ENCODE measurements at places on chromosomes 3 and 15.
A peak's percentile ranks its signal among the peaks of the same experiment; 100 is the strongest.

DNA sequence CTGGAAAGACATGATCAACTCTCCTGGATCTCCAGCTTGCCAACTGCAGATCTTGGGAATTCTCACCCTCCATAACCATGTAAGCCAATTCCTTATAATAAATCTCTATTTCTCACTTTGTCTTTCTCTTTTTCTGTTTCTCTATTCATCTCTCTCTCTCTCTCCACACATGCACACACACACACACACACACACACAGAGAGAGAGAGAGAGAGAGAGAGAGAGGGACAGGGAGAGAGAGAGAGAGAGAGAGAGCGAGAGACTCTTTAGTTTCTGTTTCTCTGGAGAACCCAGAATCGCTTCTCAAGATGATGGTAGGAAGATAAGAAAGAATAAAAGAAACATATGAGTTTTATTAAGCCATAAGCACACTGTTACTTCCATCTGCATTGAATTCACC, 111.9 kb downstream of the BCHE start:
- DNase-seq: no peak

GRCh38 chr15:56821721-56822425, 88.6 kb upstream of the ZNF280D start:
- peak; percentile 75 for DNase-seq

DNA sequence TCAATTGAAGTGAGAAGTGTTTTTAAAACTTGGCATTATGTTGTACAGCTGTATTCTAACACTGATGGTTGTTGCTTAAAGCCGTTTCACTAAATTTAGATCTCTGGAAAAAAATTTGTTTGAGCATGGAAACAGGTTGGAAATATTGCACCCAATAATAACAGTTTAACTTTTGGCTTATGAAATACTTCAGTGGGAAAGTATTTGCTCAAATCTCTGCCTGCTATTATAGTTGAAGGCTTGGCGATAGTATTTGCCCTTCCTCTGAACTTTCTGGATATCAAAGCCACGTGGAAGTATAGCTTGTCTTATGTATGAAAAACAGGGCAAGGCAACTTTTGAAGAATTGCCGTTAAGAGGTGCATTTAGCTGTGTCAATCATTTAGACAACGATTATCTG, 270.3 kb upstream of the LRRFIP2 start:
- DNase-seq: no peak

DNA sequence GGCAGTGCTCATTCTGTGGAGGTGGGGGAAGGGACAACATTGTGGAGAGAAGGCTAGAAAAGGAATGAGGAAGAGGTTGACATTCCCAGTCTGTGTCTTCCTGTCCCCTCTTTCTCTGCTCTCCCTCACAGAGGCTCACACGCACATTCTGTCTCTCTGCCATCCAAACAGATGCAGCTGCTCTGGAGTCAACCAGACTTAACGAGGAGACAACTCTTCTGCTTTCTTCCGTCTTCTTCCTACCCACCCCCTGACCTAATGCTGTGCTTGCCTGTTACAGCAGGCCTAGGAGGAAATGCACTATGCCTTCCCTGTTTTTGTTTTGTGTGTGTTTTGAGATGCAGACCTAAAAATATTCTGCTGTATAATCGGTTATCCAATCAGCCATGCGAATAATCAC, 121.9 kb downstream of the CACNA1D start:
- no peak for DNase-seq

- no peak for DNase-seq
Measured at GRCh38 chr3:48899273-48899672, 591 bp upstream of the SLC25A20 start.

GRCh38 chr15:90873488-90873997, 5.2 kb downstream of the FURIN start:
- DNase-seq: no peak

GRCh38 chr15:94815110-94815731, 583.9 kb downstream of the MCTP2 start:
- DNase-seq: no peak

DNA sequence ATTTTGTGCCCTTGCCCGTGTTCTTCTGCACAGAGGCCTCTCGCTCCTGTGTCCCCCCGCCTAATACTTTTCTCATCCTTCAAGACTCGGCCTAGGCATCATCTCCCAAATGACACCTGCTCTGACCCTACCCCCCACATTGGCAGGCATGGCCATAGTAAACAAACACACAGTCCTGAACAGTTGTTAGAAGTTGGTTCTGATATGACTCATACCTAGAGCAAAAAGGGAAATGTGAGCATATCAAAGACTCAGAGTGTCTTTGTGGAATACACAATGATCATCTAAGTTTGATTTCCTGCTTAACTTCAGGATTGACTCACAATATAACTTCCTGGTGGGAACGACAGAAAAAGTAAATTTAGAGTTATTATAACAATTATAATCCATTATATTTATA, 120.5 kb downstream of the POLR2M start:
- no peak for DNase-seq

DNA sequence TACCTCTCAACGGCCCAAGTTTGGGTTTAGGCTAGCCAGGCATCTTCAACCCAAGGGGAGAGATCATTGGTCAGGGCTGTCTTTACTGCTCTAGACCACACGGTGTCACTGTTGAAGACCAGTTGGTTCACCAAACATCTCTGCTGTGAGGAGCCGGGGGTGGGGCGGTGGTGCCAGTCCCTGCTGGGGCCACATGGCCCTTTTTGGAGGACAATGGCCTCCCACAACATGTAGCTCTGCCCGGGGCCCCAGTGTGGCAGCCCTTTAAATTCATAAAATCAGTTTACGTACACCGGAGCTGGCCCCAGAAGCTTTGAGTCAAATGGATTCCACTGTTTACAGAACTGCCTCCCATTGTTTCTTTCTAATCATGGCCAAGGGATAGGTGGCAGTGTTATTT, 19.1 kb upstream of the TM4SF18 start:
- DNase-seq: peak; percentile 66

GRCh38 chr3:186668426-186668825, 2.6 kb downstream of the HRG start:
- no peak for DNase-seq

GRCh38 chr15:59721411-59721810, 32.3 kb upstream of the BNIP2 start:
- no peak for DNase-seq

GRCh38 chr15:64100958-64101357, 5.2 kb downstream of the SNX1 start:
- DNase-seq: no peak

GRCh38 chr3:46585799-46586693, 19.9 kb upstream of the LRRC2 start:
- no peak for DNase-seq

- peak; percentile 74 for DNase-seq
Measured at GRCh38 chr15:29925227-29926082, 103.2 kb upstream of the TJP1 start.

GRCh38 chr3:89300981-89301380, 193.6 kb downstream of the EPHA3 start:
- DNase-seq: peak; percentile 65

GRCh38 chr3:68893600-68894239, 38.6 kb downstream of the TAFA4 start:
- DNase-seq: peak; percentile 43

DNA sequence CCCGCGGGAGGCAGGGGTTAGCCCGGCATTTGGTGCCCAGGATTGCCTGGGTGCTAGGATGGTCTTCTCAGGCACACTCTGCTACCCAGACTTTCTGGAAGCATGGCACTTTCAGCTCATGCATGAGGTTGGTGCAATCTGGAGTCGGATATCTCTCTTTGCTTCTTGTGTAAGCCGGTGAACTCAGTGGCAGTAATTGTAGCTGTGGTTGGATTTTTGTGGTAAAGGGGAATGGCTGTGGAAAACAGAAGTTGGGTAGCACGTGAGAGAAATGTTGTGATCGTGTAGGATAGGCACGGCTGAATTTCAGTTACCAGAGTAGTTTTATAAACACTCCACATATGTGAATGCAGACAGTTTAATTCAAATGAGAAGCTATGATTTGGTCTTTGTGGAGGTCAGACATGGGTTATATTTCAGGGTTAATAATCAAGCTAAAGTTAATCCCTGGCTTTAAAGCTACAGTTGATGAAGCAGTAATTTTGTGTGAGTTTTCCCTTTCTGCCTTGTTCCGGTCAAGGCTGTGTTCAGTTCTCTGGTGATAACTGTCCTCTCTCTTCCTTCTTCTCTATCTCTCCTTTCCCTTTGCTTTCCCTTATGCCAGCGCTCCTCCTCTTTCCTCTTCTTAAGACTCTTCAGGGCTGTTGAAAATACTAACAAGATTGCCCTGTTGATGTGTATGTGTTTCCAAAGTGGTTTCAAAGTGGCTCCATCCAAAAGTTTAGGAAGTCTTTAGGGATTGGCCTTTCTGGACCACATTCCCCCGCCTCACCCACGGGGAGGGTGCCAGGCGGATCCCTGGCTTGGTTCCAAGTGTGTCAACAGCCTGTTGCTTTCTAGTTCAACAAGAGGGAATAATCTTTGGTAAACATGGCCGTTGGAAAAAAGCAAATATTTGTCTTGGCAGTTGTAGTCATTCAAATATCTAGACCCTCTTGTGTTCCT, 404.6 kb upstream of the C2CD4B start:
- DNase-seq: peak; percentile 90

DNA sequence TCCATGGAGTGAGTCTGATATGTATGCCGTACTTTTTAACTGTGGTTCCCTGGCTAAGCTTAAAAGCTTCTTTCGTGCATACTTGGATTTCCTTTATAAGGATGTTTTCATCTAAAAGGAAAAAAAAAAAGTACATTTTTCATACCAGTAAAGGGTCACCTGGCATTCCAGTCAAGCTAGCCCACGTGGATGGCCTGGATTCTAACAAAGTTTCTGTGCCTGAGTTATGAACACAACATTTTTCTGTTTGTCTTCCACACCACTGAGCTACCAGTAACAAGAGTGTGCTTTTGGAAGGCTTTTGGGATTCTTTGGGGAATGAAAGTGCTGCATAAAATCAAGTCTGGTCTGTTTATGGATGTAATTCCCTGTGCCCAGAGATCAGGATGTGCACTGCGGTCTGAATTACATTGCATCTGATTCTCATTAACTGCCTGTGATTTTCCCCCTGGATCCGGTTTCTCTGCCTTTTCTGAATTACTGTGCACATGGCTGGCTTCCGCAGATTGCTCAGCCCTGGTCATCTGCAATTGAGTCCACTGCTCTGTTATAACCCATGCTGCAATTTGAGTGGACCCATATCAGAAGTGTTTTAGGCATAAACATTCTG, 38.2 kb upstream of the MAGI1 start:
- peak; percentile 84 for DNase-seq

DNA sequence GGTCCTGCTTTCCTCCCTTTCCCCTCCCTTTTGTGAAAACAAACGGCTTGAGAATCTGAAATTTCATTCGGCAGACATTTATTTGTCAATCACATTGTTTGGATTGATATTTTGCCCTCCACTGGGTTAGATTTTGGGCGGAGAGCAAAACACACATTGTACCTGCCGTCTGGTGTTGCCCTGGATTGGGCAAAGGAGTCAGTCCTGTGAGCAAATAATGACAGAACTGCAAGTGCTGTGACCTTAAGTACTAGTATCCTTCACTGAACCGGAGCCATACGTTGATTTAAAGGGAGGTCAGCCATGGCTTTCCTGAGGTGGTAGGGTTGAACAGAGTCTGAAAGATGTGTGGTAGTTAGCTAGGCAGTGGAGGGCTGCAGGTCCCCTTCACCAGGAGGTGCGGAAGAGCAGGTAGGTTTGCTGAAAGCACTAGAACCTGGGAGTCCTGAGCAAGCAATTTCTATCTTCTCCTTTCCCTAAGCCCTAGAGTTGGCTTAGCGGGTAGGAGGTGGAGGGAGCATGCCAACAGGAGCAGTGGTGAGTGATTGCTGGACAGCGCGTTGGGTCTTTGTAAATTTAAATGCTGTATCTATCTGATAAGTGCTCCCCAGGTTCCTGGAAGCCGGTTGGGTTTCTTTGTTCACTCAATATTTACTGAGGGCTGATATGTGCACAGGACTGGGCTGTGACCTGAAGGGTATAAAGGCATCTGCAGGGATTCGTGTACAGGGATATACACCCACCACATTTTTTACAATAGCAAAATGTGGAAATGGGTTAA, 2.0 kb downstream of the PDIA5 start:
- DNase-seq: no peak

- peak; percentile 62 for DNase-seq
Measured at GRCh38 chr15:82999905-83000671, 11.4 kb downstream of the C15orf40 start.

DNA sequence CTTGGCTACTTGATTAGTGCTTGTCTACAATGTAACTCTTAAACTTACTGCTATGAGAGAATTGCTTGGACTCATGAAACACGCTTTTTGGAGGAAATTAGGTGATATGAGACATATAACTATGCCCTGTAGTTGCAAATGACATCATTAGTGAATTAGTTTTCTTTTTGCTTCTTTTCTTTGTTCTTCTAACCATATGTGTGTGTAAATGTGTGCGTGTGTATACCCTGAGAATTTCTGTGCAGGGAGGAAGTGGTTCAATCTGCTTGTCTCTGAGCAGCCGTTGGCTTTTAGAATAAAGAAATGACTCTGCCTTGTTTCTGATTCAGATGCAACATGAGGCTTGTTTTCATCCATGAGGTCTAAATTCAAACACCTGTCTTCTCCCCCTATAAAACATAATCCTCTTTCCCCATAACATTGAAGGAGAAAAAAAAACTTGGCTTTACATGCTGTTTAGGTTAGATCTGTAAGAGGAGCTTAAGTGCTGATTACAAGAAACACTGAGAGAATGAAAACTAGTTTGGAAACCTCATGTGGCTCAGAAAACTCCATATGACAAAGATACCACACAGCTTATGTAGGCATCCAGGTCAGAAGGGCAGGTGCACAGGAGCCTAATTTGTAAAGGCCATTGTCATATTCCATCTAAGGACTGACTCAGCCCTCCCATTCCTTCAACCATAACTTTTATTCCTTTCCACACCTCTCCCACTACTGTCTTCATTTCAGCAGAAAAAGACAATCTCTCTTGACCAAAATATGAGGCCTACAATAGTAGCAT, 30.5 kb upstream of the BLM start:
- DNase-seq: peak; percentile 28

DNA sequence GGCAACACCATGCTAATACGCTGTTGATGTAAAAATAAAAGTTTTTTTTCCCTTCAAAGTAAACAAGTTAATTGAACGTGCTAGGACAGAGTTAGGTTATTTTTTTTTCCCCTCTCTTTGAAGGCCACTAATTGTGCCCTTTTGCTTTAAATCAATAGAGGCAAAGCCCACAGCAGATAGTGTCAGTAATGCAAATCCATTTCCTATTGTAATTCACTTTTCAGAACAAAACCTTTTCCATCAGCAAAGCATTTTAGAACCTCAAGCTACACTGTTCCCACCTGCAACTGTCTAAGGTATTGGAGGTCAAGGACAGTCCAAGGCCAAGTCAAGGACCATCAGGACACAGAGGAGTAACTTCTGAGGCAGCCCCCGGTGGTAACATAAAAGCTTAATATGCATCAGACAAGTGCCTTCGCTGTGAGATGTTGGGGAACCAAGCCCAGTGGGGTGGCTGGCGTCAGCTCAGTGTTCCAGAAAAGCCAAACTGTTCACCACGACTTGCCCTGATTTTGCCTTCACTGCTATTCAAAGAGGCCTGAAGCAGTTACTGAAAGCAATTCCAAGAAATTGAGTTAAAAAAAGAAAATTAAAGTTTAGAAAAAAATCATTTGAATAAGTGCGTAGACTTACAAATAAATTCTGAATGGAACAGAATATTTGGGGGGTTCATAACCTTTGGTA, 65.8 kb upstream of the ICE2 start:
- DNase-seq: no peak

All from fibroblast of skin of right biceps (primary cell).